ENCODE measurements at places on chromosomes 6 and 20.
A peak's percentile ranks its signal among the peaks of the same experiment; 100 is the strongest.

- DNase-seq, result no peak
Observed at GRCh38 chr6:133289733-133290306, 48.7 kb downstream of the EYA4 start.

GRCh38 chr6:113271437-113271836 is 585.7 kb upstream of the MARCKS start:
- no peak for DNase-seq

DNA sequence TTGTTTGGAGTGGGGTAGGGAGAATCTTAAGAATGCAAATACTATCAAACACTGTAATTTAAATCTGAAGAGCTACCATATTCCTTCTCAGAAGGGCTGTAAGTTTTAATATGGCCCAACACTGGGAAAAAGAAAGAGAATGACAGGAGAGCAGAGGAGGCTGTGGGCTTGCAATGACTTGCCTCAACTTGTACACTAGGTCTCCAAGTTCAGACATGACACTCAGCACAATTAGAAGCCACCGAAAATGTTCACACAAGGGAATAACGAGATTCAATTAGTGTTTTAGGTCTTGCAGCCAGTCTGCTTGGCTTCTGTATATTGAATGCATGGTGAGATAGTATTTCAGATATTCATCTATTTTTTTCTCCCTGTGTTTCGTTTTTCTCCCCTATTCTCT is 89.4 kb downstream of the HS3ST5 start:
- DNase-seq, result no peak

- peak; percentile 84 for DNase-seq
Observed at GRCh38 chr6:27374824-27375612, 13.5 kb upstream of the ZNF391 start.

DNA sequence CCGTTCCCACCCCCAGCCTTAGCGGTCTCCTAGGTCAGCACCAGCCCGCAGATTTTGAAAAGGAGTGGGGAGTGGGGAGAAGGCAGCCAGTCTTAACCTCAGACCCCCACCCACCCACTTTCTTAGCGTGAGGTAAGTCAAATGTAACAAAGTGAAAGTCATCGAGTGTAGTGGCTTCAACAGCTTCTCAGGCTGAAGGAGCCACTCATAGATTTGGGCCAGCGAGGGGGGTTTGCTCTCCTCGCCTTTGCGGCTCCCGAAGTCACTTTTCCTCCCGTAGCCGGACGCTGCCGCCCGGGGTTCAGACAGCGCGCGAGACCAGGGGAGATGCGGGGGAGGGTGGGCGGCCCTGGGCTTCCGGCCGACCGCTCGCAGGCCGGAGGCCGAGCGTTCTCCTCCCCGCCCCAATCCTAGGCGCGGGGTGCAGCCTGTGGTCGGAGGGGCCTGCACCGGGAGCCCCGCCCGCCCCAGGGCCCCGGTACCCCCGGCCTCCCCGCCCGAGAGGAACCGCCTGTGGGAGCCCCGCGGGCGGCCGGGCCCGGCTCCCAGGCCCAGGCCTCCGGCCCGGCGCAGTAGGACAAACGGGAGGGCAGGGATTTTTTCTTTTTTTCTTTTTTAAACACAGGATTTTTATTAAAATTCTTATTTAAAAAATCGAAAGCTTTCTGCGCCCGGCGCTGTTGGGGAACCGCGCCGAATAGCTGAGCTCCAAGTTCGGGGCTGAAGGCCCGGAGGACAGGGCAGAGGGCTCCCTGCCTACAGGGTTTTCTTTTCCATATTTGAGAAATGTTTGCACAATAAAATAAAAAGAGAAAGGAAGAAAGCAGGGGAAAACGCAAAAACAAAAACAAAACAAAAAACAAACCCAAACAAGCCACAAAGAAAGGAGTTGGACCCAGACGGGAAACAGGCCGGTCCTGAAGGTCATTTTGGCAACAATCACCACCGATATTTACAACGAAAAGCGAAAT is 3.2 kb downstream of the NKX2-2 start:
- no peak for DNase-seq

DNA sequence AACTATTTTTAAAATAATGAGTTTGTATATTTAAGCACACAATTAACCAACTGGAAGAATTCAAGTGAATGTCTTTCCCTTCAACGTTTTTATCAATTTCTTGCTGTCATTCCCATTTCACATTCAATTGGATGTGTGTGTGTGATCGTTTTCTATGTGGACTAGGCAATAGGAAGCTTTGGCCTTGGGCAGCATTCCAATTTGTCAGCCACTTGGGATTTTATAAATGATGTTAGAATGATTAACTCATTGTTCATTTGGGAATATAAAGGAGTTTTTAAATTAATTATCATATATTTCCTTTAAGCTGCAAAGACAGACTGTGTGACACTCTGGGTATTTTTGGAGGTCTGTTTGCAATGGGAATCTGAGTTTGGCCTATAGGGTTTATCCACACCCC is 162.4 kb downstream of the COL9A1 start:
- DNase-seq, result no peak

GRCh38 chr6:157198425-157199279 is 124.7 kb downstream of the TMEM242 start:
- DNase-seq, result peak; percentile 98

DNA sequence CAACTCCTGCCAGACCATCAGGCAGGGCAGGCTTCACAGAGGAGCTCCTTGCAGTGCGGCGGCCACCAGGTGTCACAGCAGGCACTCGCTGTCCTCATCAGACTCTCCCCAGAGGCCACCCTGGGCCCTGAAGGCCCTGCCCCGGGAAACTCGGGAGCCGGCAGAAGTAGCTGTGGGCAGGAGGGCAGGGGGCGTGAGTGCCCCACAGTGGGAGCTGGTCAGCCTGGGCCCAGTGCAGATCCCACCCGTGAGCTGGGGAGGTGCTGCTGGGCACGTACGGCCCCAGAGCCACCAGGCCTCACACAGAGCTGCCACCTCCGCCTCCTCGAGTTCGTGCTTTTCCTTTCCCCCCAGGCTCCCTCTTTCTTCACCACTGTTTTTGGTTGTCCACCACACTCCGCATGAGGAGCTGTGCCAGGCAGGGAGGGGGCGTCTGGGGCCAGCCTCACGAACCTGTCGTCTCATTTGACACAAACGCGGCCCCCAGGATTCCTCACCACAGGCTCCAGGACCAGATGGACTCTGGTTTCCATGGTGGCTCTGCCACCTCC is 33.8 kb downstream of the FRMD1 start:
- DNase-seq, result no peak

Data from body of pancreas (tissue), 4 donors.